ENCODE measurements at places on chromosomes 1 and 21.
A peak's percentile ranks its signal among the peaks of the same experiment; 100 is the strongest.

DNA sequence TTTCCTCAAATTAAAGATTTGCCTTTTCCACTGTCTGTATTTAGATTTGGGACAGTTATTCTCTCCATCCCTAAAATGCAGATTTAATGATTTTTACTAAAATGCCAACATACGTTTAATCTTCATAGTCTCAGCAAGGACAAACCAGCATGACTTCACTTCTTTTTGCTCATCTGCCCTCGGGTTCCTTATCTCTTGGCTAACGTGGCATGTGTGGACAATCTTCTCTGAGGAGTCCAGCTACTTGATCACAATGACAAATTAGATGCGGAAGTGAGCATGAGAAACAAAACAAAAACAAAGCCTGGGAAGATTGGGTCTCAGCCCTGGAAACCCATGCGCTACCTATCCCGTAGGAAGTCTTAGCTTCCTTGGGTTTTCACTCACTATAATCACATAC lies 1.0 kb downstream of the MRAP start:
- DNase-seq = no peak

- DNase-seq = no peak
These were observed 25.3 kb downstream of the DTL start for GRCh38 chr1:212060632-212061472.

DNA sequence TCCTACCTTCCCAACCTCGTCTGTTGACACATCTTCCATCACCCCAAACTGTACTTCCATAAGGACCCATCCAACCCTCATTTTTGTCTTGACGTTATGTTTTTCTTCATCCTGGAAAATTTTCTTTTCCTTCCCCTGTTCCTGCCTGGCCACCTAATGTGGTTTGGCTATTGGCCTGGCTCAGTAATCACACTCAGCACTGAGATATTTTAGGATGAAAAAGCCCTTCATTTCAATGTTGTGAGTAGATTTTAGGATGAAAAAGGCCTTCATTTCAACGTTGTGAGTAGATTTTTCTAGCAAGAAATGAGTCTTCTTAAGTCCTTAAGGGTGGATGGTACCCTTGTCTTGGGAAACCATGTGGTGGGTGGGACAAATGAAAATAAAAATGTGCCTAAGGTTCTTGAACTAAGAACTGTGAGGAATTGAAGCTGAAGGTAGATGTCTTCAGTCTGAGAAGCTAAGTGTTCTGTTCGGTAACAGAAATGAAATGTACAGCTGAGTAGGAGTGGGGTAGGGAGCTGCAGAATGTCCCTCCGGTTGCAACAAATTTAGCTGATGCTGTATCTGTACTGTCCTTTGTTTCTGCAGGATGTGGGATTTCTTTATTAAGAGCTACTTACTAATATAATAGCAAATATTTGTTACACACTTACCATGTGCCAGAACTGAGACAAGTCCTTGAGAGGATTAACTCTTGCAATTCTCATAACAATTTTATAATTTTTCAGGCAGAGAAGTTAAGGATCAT lies 36.1 kb downstream of the DNTTIP2 start:
- no peak for DNase-seq

DNA sequence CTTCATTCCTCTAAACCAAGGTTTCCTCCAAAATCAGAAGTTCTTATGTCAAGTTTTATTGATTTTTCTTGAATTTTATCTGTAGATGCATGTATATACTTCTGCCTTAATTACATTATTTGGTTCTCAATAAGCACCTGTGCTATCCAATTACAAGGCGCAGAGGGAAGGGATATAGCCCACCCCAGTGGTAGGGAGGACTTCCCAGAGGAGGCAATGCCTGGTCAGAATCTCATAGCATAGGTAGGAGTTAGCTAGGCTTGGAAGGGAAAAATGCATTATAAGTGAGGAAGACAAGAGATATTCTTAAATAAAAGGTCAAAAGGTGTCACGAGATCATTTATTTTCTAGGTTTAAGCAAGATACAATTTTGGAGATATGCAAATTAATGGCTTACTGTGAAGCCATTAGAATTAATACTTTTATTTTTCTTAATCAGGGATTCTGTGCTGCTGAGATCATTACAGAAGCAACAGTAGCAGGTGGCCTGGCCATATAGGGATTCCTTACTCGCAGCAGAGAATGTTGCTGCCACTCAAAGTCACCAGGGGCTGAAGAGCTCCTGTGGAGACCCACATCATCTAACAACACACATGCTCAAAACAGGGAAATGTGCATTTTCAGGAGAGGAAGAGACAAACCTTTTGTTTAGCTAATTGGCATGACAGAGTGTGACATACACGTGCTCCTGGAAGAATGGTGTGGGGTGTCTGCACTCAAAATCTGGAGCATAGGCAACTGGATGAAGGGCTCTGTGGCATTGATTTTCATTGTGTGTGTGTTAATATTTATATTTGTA lies 178.3 kb downstream of the ATG4C start:
- no peak for DNase-seq

GRCh38 chr1:31412732-31413404 lies at the start of gene SERINC2:
Gene SERINC2 (plus strand): TSS chr1:31413213. CDS start chr1:31413266, 53 bp downstream.
- DNase-seq = no peak

- no peak for DNase-seq
These were observed 6.0 kb downstream of the DYNLT5 start for GRCh38 chr1:66758241-66758755.

DNA sequence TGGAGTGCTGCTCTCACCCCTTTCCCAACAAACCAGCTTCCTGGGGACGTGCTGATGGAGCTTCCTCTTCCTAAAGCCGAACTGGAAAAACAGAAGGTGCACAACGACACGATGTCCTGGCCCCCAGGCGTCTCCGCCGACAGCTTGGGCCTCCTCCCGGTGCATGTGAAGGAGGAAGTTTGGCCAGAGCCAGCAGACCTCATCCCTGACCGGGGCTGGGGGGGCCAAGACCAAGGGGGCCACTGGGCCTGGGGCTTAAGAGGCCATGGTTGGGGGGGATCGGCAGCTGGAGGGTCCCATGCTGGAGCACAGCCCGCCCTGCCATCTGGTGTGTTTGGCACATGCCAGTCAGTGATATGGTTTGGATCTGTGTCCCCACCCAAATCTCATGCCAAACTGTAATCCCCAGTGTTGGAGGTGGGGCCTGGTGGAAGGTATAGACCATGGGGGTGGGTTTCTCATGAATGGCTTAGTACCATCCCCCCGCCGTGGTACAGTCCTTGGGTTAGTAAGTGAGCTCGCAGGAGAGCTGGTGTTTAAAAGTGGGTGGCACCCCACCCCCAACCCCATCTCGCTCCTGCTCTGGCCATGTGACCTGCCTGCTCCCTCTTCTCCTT lies 6.4 kb downstream of the HES4 start:
- no peak for DNase-seq

- DNase-seq = no peak
These were observed 1.8 kb downstream of the C2CD2 start for GRCh38 chr21:41951876-41952567.

DNA sequence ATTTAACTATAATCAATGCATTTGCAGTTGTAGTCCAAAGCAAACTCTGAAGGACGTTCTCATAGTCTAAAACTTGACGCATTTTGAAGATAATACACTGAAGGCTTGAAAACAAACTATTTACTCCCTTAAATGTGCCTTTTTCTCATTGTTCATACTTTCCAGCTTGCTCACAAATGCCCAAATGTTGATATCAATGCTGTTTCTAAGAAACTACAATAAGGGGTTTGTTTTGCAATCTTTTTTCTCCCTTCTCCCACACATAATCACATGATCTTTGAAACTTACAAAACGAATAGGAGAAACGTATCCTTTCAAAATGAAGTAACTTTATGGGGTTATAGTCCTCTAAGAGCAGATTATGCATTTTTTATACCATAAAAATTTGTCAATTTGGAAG lies 508.7 kb downstream of the DPYD start:
- DNase-seq = no peak

GRCh38 chr1:2044510-2045319 lies 5.5 kb upstream of the PRKCZ start:
- DNase-seq = peak; percentile 80

DNA sequence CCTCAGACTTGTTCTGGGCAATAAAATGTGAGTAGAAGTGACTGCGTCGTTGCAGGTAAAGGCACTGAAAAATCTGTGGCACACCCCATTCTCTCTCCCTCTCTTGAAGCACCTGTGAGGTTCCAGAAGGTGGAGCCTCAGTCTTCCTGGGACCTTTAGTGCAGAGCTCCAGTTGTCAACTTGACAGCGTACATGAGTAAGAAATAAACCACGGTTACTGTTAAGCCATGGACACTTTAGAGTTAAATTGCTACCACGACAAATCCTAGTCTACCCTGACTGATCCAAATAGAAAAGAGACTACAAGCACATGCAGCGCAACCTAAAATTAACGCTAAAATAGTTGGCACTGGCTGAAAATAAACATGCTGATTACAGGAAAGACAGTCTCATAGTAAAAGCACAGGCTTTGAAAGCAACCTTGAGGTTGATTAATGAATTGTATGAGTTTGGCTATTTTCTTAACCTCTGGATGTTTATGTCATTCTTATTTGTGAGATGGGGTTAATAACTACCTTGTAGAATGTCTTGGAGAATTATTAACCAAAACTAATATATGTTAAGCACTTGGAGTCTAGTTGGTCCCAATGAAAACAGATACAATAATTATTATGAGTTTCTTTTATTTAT lies 93.0 kb upstream of the PLPPR4 start:
- DNase-seq = no peak

DNA sequence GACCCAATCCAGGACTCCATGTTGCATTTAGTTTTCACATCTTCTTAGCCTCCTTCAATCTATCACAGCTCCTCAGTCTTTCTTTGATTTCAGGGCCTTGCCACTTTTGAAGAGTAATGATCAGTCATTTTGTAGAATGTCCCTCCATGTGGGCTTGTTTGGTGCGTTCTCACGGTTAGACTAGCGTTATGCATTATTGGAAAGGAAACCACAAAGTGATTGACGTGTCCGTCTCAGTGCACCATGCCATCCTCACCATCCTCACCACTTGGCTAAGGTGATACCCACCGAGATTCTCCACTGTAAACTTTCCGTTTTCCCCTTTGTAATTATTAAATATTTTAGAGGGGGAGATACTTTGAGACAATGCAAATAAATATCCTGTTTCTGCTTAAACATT lies 59.6 kb upstream of the OLIG2 start:
- no peak for DNase-seq

DNA sequence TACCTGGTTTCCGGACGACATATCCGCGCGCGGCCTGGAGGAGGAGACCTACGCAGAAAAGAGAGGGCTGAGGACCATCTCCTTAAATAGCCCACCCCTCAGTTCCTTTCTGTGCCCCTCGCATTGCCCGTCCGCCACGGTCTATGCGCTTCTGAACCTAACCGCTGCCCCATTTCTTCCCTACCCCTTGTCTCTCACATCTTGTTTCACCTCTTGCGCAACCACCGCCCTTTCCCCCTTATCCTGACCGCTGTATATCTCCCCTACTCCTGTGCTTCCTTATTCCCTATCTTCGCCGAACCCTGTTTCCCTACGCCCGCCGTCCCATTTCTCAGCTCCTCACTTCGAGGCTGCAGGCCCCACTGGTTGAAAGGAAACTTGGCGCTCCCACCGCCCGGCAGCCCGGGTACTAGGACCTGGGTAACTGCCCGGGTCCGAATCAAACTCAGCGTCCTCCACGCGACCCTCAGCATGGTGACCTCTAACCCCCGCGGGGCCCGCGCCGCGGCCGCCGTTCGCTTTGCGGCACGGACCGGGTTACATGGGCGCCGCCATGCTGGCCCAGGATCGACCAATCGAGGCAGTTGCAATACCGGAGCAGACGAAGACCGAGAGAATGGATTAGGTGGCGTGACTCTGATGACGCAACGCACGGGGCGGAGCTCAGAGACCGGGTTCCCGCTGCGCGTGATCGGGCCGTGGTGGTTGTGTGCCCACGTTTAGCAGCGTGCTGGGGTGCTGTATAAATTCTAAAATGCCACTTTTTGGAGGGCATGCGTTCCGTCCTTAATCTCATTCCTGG lies at the start of gene MRPS15:
Gene MRPS15, minus strand, starts transcription at position 582 of the 802 bp plus-strand sequence. Its CDS starts 109 bp downstream, at position 473.
- DNase-seq = peak; percentile 82

DNA sequence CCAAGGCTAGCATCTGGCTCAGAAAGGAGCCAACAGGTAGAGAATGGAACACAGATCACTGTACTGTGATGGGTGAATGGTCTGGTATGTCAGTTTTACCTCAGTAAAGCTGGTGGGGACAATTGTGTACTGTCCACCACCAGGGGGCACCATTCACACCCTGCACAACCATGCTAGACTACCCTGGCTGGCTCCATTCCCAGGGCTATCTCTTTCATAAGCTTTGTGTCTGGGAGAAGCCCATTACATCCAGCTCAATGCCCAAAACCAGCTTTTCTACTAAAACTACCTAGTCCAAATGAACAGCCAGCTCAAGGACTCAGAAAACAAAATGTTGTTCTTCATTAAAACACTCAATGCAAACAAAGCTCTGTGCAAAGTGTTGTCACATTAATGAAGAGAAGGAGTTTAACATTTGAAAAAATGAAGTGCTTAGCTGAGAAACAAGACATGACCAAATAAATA lies 62.0 kb upstream of the RASAL2 start:
- DNase-seq = no peak

DNA sequence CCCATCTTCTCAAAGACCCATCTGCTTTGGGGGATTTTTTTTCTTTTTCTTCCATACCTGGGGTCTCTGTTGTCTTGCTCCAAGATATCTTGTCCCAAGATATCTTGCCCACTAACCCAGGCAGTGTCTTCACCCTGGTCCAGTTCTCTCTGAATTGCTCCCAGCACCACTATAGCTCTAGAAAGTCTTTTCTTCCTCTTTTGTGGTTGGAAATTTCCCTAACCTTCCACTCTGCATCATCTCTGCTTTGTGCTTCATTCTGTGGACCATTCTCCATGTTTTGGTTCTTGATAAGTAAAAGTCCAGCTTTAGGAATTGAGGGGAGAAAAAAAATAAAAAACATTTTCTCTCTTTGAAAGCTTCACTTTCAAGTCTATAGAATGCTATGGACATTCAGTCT lies 20.9 kb downstream of the STYXL2 start:
- no peak for DNase-seq

GRCh38 chr1:209825591-209826434 lies 2.0 kb upstream of the UTP25 start:
- DNase-seq = no peak

GRCh38 chr1:54812801-54813484 lies 11.8 kb upstream of the TTC22 start:
- no peak for DNase-seq

- no peak for DNase-seq
These were observed 467.6 kb upstream of the PKN2 start for GRCh38 chr1:88216441-88216840.

DNA sequence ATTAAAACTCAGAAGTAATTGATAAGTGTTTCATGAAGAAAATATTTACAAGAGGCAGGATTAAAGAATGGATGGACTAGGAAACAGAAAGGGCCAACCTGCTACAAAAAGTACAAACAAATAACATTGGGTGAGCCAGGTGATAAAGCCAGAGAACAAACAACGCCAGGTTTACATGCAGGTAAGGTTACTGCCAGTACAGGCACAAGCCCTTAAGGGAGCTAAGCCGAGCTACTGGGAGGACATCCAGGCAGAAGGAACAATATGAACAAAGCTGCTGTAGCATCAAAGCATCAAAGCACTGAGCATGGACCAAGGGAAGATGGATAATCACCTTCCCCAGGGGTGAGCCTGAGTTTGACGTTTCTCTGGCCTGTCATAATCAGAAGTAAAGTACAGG lies 380.7 kb downstream of the SEC16B start:
- DNase-seq = no peak
